ENCODE measurements at places on chromosomes 12 and 14.

GRCh38 chr12:56029666-56030293 lies 8.9 kb downstream of the IKZF4 start:
- peak; percentile 86 for DNase-seq

DNA sequence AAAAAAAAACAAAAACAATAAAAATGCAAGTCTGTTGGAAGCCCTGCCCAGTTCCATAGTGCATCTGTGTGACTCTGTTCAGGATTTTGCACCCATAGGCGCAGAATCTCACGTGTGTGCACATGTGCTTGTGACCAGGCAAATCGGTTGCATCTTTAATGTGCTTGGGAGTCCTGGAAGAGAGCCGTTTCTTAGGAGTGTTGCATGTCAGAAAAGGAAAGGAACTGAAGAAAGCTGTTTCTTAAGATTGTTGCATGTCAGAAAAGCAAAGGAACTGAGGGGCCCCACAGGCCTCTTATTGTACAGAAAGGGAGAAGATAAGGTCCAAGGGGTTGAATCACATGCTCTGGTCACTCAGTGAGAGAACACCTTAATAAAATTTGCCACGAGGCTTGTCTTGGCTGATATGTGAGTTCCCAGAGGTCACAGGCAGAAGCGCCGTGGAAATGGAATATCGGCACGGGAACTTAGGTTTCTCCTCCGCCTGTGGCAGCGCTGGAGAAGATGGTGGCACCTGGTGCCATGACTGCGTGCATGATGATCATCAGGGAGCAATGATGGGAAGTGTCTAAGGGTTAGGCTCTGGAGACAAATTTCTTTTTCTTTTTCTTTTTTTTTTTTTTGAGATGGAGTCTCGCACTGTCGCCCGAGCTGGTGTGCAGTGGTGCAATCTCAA lies 90.0 kb downstream of the LRRC74A start:
- no peak for DNase-seq

DNA sequence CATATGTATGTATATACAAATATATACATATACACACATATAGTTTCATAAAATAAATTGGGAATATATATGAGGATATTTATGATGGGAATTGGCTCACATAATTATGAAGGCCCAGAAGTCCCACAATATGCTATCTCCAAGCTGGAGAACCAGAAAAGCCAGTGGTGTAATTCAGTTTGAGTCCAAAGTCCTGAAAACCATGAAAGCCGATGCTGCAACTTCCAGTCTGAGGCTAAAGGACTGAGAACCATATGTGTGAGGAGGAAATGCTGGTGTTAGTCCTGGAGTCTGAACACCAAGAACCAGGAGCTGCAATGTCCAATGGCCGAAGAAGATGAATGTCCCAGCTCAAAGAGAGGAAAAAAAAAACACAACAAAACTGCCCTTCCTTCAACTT lies 65.5 kb upstream of the PRKD1 start:
- DNase-seq = no peak

DNA sequence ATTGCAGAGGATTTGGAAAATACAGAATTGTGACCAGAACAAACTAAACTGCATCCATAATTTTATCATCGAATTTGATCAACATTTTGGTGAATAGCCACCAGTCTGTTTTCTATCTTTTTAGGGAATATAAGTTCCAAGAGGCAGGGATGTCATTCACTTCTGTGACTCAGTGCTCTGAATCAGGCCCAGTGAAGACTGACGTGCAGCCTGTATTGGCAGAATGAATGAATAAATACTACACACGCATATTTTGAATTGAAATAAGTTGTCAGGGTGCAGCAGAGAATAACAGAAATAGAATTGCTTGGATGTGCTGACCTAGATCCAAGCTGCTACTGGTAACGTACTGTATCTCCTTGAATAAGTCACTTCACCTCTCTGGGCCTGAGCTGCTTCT lies 1.3 kb upstream of the EMP1 start:
- DNase-seq = peak; percentile 82

DNA sequence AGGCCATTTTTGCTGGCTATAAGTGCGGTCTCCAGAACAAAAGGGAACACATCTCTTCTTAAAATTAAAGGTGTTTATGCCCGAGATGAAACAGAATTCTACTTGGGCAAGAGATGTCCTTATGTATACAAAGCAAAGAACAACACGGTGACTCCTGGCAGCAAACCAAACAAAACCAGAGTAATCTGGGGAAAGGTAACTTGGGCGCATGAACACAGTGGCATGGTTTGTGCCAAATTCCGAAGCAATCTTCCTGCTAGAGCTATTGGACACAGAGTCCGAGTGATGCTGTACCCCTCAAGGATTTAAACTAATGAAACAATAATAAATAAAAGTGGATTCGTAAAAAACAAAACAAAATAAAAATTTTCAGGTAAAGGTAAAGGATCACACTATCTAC lies 33.4 kb downstream of the PKP2 start:
- no peak for DNase-seq

DNA sequence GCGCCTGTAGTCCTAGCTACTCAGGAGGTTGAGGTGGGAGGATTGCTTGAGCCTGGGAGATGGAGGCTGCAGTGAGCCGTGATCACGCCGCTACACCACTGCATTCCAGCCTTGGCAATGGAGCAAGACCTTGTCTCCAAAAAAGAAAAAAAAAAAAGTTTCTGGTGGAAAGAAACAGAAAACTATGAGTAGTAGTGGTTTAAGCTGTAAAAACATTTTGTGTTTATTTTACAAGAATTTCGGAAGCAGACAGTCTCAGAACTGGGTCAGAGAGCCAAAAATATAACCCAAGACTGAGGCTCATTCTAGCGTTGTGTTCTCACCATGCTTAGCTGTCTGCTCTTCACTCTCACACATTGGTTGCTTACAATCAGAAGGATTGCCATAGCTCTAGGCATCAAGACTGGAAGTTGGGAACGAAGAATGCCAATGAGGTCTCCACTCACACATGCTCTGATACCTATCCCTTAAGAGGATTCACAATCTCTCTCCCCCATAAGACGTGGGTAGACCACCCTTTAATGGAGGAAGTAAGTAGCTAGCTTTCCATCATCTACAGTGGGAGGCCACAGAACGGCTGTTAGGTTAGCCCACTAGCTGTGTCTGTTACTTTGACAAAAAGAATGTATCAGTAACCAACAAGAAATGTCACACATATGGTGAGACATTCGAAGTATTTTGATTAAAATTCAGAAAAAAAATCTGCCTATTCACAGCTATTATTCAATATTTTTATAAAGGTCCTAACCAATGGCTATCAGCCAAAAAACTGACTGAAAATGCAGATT lies 117.6 kb upstream of the RASSF8 start:
- DNase-seq = peak; percentile 26

GRCh38 chr12:22459838-22460490 lies 84.4 kb downstream of the C2CD5 start:
- peak; percentile 78 for DNase-seq

GRCh38 chr12:62259631-62259992 lies 592 bp upstream of the USP15 start:
- DNase-seq = no peak

DNA sequence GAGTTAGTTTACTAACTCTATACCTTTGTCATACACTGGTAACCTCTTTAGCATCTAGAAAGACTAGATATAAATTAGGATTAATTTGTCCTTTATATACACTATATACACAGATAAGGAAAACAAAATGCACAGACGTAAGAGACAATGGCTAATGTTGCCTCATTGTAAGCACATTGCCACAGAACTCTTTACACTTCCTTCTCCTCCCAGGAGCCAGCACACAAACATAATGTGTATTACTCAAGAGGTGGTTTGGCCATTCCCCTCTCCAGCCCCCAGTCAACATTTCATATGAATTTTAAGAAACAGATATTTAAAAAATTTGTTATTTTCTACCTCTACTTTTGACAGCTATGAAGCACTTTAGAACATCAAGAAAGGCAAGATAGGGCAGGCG lies 131.4 kb upstream of the OR4E1 start:
- DNase-seq = no peak

GRCh38 chr12:12985817-12986408 lies 14.2 kb downstream of the HEBP1 start:
- peak; percentile 58 for DNase-seq
